NCI-H1694 (cell line): ENCODE measurements at places on chromosomes 11 and 22.

DNA sequence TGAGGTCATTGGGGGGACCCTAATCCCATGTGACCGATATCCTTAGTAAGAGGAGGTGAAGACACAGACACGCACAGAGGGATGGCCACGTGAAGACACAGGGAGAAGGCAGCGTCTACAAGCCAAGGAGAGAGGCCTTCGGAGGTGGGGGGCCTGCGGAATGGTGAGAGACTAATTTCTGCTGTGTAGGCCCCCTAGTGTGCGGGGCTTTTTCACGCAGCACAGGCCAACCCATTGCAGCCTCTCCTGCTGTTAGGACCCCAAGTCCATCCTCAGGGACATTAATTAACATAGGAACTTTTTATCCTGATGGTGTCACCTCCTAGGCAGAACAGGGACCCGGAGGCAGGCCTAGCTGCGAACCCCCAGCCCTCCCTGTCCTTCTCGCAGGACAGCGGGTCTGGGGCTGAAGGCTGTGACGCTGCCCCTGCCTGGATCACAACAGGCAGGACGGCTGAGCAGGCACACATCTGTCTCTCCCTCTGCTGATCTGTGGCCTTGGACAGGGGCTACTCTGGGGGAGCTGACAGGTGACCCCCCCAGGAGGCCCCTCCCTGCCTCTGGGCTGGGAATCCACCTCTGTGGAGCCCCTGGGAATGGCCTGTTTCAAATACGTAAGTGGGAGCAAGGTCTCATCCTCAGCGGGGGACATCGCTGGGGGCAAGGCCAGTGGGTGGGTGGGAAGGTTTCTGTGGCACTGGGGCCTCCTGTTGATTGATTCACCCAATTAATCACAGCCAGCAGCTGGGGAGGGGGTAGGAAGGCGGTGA lies 7.9 kb downstream of the ASCL2 start:
- DNase-seq, result no peak

- DNase-seq, result no peak
These were observed 27.1 kb downstream of the MPPED2 start for GRCh38 chr11:30559004-30559403.

DNA sequence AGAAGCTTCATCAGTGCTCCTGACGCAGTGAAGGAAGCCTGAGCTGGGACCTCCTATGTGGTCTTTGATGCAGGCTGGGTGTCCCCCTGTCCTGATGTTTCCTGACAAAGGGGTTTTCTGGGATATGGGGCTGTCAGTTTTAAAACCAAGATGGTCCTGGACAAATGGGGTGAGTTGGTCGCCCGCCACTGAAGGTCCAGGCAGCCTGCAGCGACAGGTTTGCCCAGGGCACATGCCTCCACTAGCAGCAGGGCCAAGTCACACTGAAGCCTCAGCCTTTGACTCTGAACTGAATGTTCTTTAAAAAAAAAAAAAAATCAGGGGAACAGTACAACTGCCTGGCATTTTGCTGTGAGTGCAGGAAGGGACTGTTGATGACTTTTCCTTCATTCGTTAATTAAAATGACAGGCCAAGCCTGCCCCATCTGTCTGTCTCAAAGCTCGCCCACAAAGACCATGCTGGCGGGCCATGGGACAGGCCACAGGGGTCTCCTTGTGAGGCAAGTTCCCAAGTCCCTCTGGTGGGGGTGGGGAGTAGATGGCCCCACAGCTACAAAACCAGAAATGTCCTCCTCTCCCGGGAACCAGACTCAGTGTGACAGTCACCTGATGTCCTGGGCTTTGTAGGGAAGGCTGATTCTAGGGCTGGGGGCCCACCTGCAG lies 274.8 kb downstream of the CTTN start:
- DNase-seq, result no peak

GRCh38 chr11:132987936-132988335 lies 544.4 kb downstream of the OPCML start:
- DNase-seq, result no peak

GRCh38 chr11:86162239-86162638 lies 82.3 kb upstream of the EED start:
- DNase-seq, result no peak

- no peak for DNase-seq
These were observed 40.0 kb downstream of the AMBRA1 start for GRCh38 chr11:46553814-46554212.

- DNase-seq, result no peak
These were observed 28.1 kb downstream of the ZNF214 start for GRCh38 chr11:6992026-6992425.

- DNase-seq, result peak; percentile 69
These were observed 2.5 kb upstream of the PAX6 start for GRCh38 chr11:31813391-31814175.

DNA sequence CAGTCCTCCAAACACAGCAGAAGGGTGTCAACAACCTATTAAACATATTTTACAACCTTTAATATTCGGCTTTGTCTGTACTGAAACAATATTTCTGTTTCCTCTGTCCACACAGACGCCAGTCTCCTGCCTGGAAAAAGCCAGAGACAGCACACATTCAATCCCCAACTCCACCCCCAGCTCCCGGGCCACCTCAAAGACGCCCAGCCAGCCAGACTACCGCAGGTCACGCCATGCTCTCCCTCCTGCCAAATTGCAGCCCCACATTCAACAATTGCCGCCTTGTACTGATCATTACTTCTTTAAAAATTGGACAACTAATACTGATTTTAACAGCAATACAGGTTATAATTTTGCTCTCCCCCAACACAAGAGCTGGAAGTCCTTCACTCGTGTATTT lies 1.2 kb downstream of the SERGEF start:
- DNase-seq, result no peak

GRCh38 chr11:6405846-6406245 lies 13.0 kb downstream of the APBB1 start:
- peak; percentile 32 for DNase-seq

- DNase-seq, result no peak
These were observed 556.1 kb downstream of the SOX6 start for GRCh38 chr11:15800111-15800800.

GRCh38 chr11:100821198-100821597 lies 134.1 kb downstream of the ARHGAP42 start:
- no peak for DNase-seq

- no peak for DNase-seq
These were observed 11.3 kb downstream of the PRAME start for GRCh38 chr22:22547692-22548300.

GRCh38 chr11:69319255-69320106 lies 25.5 kb downstream of the MYEOV start:
- DNase-seq, result no peak

DNA sequence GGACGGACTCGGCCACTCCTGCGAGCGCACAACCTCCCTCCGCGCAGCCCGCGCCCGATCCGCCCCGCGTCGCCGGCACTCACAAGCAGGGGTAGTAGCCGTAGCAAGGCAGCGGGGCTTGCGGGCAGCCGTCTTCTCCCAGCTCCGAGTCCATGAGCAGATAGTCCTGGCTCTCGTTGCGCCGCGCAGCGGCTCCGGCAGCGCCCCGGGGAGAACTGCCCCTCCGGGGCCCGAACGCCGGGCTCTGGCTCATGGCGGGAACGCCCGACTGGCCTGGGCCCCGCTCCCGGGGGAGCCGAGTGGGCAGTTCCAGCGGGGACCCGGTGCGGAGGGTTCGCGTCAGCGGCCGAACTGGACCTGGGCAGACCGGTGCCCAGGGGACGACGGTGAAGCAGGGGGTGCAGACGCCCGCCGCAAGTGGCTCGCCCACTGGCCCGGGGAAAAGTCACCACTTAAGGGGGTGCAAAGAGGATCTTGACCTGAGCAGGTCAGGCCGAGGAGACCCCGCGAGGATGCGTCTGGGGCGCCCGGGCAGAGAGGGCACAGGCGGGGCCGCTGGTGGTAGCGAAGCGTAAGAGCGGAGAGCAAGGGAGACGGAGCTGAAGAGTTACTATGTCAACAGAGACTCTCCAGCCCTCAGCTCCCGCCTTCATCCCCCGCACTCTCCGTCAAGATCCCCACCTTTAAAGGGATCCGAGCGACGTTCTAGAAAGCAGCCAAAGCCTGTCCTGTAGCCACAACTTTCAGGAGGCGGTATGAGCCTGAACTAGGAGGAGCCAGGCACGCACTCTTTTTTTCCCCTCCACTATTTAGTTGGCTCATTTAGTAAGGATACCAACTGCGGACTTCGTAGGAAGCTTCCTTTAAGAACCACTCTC lies at the start of gene TRPC6:
TRPC6 (minus strand) TSS at position 757 of the 878 bp plus-strand sequence; CDS start at position 253, 504 bp downstream.
- no peak for DNase-seq

DNA sequence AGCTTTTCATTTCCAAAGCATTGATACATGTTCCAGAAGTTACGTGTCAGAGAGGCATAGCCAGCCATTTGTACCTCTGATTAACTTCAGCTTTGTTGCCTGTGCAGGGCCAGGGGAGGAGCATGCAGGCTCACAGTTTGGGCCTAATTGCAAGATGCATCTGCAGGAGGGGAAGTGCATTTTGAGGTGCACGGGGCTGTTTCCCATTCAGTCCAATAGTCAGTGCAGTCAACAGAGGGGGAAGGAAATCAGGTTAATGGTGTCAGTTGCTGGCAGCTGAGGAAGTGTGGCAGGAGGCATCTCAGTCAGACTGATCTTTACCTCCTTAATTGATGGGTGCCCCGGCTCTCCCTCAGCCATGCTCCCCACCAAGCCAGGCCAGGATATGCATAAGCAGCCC lies 39.3 kb downstream of the ABCC8 start:
- no peak for DNase-seq

- no peak for DNase-seq
These were observed 65.0 kb downstream of the CWF19L2 start for GRCh38 chr11:107392611-107393010.

GRCh38 chr11:28738549-28738948 lies 630.4 kb downstream of the METTL15 start:
- no peak for DNase-seq

- DNase-seq, result peak; percentile 97
These were observed 115.8 kb upstream of the PITPNB start for GRCh38 chr22:28034760-28035401.

DNA sequence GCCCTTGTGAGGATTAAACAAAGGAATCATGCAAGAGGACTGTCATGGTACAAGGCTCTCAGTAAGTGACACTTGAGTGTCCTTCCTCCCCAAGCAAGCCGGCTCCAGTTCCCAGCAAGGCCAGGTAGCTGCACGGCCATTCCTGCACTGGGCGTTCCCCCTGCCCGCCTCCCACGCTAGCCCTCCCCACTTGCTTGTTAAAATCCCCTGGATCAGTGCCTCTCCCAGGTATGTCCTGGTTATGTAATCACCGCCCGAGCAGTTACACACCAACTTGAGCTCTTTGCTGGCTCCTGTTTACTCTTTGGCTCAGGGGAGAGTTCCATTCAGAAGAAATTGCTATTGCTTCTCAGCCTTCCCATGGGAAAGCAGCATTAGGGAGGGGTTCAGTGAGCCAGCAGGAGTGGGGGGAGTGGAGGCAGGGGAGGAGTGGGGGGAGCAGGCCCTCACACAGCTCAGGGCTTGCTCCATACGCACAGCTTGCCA lies 19.4 kb upstream of the MYEOV start:
- DNase-seq, result no peak

- DNase-seq, result peak; percentile 11
These were observed 4.2 kb upstream of the ME3 start for GRCh38 chr11:86676533-86677154.

- DNase-seq, result no peak
These were observed 1396.8 kb downstream of the LRRC4C start for GRCh38 chr11:40062616-40063015.

DNA sequence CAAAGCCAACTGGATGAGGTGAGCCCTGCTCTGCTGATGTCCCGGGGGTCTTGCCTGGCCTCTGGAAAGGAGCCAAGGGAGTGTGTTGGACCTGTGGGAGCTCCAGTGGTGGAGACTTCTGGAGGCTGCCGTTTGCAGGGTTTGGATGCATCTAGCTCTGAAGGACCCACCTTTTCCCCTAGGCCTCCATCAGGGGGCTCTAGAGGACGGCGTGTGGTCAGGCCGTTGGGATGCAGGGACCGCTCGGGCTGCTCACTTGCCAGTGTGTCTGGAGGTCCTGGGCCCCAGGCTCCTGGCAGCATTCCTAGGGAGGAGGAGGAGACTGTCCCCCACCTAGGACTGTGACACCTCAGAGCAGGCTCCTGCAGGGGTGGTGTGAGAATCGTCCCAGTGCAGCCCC lies 58.3 kb downstream of the PRDM11 start:
- no peak for DNase-seq

- DNase-seq, result no peak
These were observed 679 bp upstream of the SSH3 start for GRCh38 chr11:67302571-67303131.

DNA sequence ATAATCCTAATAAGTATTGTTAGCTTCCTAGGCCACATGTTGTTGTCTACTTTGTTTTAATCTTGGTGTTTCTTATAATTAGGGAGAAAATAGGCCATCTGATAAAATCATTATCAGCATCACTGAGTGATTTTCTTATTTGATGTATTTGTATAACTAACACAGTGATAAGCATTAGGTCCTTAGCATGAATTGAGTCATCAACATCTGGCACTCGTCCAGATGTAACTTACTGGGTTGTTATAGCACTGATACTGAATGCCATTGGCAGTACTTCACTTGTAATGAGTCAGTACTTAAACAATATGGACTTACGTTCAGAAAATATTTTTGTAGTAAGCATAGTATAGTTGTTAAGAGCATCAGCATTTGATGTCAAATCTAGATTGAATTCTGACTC lies 16.2 kb downstream of the API5 start:
- peak; percentile 0 for DNase-seq

DNA sequence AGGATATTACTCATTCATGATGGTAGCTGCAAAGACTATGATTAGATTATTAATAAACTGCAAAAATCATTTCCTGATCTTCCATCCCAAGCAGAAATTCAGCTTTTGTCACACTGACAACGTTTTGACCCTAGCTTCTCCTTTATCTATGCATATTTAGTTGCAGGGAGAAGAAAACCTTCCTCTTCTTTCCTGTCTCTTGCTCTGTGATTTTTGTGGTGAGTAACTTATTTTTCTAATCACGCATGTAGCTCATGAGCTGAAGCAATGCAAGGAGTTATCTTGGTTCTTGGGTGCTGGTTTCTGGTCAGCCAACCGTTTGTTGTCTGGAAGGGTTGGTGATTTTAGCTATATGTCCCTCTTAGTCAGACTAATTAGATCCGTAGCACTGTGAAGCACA lies 56.4 kb downstream of the FDX1 start:
- DNase-seq, result no peak

- no peak for DNase-seq
These were observed 32.7 kb downstream of the ARHGAP42 start for GRCh38 chr11:100719809-100720221.

- DNase-seq, result no peak
These were observed 48.9 kb upstream of the HORMAD2 start for GRCh38 chr22:30031328-30031727.

DNA sequence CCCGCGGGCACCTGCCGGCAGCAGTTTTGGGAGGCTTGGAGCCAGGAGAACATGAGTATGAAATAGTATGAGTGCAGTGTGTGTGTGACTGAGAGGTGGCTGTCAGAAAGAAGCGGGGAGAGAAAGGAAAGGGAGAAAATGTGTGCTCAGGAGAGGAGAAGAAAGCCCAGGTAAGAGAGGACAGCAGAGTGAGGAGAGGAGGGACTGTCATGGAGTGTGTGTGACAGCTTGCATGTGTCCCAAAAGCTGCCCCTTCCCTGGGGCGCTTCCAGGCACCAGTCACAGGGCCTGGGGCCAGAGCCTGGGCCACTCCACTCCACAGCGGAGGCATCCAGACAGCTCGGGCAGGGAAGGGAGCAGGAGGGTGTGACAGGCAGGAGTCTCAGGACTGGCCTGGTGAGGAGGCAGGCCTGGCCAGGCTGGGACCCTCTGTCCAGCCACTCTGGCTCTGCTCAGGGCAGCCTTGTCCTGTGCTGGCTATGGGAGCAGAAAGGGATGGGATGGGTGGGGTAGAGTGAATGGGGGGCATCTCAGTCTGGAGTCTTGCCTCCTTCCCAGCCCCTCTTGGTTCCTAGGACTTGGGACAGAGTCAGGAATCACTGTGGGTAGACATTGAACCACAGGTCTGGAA lies 949 bp downstream of the MMP11 start:
- no peak for DNase-seq
